Astrocyte (in vitro differentiated cells and primary cell): ENCODE measurements at places on chromosomes 6 and 20.

DNA sequence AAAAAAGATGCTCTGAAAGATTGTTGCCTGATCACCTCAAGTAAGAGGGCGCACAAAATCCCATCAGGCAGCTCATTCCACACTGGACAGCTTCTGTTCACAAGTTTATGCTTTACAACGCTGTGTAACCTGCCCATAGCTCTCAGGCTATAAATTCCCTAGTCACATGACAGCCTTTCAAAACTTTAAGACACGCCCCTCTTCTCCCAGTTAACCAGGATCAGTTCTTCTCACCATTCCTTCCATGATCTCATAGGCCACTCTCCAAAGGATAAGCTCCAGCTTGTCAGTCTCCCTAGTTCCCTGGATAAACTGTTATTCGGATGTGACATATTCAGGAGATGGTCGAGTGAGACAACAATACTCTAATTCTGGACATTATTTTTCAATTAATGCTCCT, 15.0 kb downstream of the ADNP start:
- peak; percentile 36 for DNase-seq

- DNase-seq, result no peak
Measured at GRCh38 chr20:358891-359555, 12.1 kb downstream of the NRSN2 start.

- DNase-seq, result no peak
Measured at GRCh38 chr6:170073846-170074245, 217.0 kb downstream of the DLL1 start.

- peak; percentile 32 for DNase-seq
Measured at GRCh38 chr6:44462797-44463727, 75.6 kb downstream of the CDC5L start.

GRCh38 chr6:26216359-26216885, 129.2 kb downstream of the HFE start:
- DNase-seq, result peak; percentile 98

DNA sequence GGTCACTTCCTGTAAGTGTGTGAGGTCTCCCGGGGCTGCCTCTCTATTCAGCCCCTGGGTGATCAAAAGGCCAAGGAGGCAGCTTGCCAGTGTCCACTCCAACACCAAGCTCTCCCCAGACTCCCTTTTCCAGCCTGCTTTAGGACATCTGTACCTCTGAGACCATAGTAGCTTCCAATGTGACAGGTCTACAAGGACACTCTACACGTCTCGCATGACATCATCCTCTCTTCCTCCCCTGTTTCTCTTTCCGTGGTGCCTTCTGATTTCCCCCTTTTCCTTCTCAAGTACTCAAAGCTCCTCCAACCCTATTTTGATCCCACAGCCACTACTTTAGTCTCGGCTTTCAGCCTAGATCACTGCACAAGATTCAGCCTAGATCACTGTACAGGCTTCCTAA, 26.4 kb downstream of the HLA-F start:
- no peak for DNase-seq

DNA sequence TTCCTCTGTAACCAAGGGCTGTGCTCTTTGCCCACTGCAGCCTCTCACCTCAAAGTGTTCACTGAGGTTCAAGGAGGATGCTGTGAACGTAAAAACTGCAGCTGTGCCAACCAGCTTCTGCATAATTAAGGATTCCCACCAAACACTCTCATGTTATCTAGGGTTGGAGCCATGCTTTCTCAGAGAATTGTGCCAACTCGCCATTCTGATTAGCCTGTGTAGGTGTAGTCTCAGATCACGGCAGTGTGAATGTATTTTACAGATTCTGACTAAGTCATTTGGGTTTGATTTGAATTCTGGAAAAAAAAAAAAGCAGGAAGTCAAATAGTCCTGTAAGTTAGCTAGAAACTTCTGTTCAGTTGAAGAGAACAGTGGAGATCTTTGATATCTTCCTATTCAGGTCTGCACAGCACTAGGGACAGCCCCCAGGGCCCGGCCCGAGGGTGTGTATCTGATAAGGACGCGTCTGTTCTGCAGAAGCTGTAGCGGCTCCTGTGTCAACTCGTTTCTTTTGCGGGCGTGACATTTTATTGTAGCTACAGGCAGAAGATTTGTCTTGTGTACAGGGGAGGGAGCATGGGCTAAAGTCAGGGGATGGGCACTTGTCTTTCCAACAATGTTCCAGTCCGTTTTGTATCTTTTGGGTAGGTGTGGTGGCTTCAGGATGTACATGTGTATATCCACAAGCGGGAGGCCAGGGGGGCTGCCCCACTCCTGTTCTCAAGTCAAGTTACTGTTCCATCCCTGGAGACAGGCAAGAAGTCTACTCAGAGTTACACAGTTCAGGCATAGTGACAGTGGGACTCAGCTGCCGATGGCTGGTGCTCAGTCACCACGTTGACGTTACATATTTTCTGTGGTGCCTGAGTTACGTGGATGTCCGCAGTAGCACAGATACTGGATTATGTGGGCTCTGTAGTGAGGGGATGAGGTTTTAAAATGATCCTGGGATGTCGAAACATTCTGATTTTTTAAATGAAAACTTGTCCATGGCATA, 12.4 kb downstream of the IRF4 start:
- no peak for DNase-seq

- DNase-seq, result no peak
Measured at GRCh38 chr6:52333840-52334200, 28.1 kb upstream of the PAQR8 start.

GRCh38 chr20:41268402-41268801, 49.1 kb downstream of the ZHX3 start:
- no peak for DNase-seq

- DNase-seq, result no peak
Measured at GRCh38 chr20:60955706-60956105, 296.4 kb upstream of the CDH4 start.

GRCh38 chr6:89035252-89036101, 45.1 kb upstream of the PNRC1 start:
- DNase-seq, result peak; percentile 98

DNA sequence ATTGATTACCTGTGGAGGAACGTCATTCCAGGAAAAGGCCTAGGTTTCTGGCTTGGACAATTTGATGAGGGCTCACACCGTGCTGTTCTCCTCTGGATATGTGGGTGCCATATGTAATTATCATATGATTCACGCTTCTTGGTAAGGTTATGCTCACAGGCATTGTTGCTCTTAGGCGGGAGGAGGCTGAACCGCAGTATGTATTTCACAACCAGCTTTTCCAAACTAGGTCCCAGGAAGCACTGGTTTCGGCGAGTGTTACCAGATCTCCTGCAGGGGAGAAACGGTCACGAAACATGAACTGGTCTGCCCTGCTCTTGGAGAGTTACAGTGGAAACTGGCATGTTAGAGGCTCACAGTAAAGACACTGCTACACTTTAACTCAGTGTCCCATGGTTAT, 793 bp upstream of the FAM50B start:
- no peak for DNase-seq

- peak; percentile 92 for DNase-seq
Measured at GRCh38 chr6:89313006-89313405, 2.1 kb downstream of the GABRR2 start.

DNA sequence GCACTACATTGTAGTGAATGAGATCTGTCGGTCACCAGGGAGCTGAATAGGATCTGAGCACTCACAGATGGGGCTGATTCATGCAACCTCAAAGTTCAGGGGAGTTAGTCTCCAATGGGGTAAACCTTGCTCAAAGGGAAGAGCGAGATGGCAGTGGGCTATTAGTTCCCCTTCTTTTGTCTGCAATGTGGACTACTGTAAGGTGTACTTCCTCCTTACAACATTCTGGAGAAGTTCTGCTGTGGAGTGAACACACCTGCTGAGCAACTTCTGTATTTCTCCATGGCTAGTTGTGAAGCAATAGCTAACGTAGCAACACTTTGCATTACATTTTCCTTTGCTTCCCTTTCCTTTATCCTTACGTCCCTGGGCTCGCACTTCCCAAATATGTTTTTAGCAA, 134.3 kb upstream of the B3GAT2 start:
- no peak for DNase-seq

DNA sequence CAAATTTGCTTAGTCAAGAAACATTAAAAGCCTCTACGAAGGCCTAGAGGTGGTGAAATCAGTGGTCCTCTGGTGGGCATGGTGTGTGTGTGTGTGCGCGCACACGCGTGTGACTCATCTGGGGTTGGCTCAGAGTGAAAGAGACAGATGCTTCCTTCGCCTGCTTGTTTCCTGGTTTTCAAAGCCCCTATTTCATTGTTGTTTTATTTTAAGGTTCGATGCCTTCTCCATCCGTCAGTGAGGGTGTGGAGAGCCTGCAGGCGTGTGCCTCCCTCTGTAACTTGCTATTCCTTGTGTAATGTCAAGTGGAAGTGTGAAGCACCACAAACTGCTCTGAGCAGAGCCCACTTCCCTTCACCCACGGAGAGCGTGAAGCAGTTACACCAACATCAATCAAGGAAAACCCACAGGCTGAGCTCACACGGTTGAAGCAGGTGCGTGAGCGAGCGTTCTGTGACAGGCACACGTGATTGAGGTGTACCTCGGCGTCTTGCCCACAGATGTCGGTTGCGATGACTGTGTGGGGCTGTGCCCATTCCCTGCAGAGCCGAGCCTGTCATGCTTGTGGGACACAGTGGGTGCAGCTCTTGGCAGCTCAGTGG, 233.9 kb downstream of the PRL start:
- DNase-seq, result no peak

DNA sequence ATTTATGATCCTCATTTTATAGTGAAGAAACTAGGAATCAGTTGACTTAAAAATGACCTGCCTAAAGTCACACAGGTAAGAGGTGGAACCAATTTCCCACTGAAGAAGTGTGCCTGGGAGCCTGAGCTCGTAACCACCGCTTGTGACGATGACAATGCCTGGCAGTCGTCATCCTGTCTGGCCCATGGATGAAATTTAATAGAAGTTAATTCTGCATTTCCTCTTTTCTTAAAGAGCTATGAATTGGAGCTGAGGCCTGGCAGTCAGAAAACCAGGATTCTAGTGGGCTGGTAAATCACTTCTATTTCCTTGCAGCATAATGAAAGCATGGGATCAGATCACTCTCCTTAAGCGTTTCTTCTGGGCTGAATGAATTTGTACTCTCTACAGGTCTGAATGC, 200.0 kb upstream of the SGK1 start:
- DNase-seq, result no peak

DNA sequence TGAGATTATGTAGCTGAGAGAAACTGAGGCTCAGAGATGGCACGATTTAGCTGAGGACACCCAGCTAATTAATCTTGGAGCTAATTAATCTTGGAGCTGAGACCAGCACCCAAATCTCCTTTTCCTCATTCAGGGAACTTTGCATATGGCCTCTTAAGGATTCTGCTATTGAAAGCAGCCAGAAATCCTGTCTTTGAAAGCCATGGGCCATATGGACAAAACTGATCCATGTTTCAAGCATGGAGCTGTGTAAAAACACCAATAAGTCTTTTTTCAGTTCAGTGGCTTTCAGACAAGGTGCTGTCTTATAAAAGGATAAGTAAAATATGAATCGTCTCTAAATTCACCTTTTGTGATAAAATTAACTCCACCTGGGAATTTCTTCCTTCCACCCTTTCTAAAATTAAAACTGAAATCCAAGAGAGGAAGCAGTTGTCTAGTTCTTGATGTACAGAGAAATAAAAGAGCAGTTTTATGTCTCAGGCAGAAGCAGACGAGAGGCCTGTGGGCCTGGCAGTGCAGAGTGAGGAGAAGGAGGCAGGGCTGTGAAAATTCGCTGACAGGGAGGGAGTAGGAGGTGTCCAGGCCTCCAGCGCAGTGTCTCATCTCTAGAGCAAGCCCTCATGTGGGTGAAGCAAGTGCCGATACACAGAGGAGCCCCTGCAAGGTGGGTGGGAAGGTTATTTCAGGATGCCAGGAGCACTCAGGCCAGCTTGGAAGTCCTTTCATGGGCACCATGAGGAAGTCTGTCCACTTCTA, 266.9 kb downstream of the UST start:
- no peak for DNase-seq
